ENCODE measurements at places on chromosomes 11 and 22.

- DNase-seq = peak; percentile 74
Observed at GRCh38 chr11:1839924-1840779, 1.4 kb downstream of the TNNI2 start.

GRCh38 chr11:123624974-123625373, 29.4 kb downstream of the SCN3B start:
- no peak for DNase-seq

DNA sequence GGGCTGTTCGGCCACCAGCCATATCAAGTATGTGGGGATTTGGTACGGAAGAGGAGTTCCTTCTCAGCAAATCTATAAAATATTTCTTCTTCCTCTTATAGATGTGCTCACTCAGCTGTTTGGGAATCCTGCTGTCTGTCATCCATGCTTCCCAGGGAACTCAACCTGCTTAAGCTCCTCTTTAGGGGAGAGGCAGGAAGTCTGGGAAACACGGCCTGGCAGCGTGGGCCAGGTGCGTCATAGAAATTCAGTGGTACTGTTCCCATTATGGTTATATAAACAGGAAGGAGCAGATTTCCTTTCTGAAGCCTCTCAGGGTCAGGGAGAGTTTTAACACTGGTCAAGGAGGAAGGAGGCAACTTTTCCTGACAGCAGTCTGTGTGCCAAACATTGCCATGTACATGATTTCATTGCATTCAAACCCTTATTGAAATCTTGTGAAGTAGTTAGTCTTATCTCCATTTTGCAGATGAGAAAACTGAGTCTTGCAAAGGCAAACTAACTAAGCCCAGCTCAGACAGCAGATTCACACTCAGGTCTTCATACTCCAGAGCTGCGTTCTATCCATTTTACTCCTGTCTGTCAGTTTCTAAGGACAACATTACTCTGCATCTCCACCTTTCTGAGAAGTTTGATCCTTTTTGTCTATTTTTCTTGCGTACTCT, 35.4 kb upstream of the AMOTL1 start:
- DNase-seq = peak; percentile 59

- no peak for DNase-seq
Observed at GRCh38 chr22:32824531-32825312, 23.2 kb downstream of the TIMP3 start.

- DNase-seq = no peak
Observed at GRCh38 chr22:49164773-49165320, 662.8 kb downstream of the BRD1 start.
